ENCODE measurements at places on chromosomes 4 and X.

GRCh38 chr4:178612733-178613132 lies 1170.5 kb upstream of the AGA start:
- DNase-seq = no peak

- DNase-seq = no peak
These were observed 314.1 kb downstream of the BMPR1B start for GRCh38 chr4:95071851-95072250.

DNA sequence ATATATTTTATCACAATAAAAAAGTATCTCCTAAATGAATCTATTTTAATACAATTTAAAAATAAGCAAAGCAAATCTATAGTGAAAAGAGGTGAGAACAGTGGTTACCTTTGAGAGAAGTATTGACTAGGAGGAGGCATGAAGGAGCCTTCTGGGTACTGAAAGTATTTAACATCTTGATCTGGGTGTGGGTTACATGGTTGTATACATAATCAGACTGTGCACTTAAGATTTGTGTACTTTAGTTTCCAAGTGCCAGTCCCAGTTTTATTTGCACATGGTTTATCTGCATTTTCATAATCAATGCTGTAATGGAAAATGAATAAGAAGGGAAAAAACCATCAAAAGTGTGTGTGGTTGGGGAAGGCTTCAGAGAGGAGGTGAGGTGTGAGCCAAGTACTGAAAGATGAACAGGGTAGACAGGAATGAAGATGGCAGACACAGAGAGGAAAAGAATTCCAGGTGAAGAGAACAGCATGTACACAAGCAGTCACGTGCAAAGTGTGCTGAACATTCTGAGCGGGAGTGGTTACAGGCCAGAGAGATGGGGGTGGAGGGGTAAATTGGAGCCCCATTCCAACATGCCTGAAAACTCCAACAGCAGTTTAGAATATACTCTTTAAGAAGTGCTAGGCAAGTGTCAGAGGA lies 14.6 kb downstream of the MAP7D2 start:
- DNase-seq = no peak

GRCh38 chrX:148534291-148534690 lies 33.9 kb downstream of the AFF2 start:
- no peak for DNase-seq

GRCh38 chr4:40264497-40264896 lies 67.7 kb downstream of the RHOH start:
- no peak for DNase-seq

GRCh38 chrX:78831523-78831922 lies 84.0 kb downstream of the LPAR4 start:
- no peak for DNase-seq

DNA sequence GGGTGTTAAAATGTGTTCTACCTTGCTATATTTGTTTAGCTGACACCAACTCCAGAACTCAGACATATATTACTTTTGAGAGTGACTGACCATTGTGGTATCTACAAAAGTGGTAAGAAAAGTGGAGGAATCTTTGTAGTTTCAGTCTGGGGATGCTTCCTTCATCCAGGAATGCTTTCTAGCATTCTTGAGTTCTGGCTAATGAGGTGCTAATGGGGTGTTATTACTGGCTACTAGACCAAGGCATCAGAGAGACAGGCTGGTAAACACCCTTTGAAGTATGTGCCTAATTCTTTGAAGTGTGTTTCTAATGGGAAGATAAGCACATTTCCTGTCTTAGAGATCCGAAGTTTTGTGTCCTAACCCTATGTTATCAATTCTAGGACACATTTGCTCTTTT lies 310.4 kb downstream of the SPRY1 start:
- DNase-seq = no peak

DNA sequence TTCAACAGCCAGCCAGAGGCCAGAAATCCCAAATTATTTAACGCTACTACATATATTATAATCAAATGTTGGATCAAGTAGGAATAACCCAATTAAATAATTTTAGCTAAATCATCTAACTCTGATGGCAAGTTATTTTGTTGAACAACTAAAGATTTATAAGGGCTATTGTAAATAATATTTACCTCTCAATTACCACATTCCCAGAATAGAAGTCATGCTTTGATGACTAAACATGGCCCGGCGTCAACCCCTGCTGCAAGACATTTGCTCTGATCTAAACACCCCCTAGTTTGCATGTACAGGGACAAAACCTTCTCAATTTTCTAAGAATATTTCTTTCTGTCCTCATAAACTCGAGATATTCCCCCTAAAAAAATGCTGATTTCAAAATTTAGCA lies 14.2 kb downstream of the VEGFC start:
- no peak for DNase-seq

GRCh38 chr4:140095694-140096482 lies 58.1 kb downstream of the MAML3 start:
- DNase-seq = no peak

- DNase-seq = no peak
These were observed 175.4 kb downstream of the TBCK start for GRCh38 chr4:106140601-106141000.

- no peak for DNase-seq
These were observed 122.3 kb downstream of the UNC5C start for GRCh38 chr4:95426455-95426854.

DNA sequence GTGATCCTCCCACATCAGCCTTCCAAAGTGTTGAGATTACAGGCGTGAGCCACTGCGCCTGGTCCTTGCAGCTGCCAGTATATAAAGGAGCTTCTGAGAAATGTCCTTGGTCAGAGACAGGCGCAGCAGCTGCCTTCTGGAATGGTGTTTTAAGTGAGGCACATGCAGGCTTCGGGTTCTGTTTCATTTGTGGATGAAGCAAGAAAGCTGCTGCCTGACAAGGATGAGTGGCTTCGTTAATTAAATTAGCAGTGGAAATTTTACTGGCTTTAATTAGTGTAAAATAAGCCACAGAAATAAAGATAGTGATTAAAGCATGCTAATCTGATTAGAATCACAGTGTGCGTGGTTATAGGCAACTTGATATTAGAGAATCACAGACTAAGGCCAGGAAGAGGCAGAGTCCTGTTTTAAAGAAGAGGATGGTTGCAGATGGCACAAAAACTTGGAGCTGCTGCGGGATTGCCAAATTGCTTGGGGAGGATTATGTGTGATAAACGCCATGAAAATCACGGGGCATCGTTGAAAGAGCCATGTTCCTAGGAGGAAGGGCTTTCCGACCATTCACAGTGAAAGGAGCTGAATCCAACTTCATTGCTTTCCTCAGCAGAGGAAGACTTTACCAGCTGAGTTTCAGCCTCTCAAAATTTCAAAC lies 348.4 kb upstream of the FAT1 start:
- DNase-seq = no peak

DNA sequence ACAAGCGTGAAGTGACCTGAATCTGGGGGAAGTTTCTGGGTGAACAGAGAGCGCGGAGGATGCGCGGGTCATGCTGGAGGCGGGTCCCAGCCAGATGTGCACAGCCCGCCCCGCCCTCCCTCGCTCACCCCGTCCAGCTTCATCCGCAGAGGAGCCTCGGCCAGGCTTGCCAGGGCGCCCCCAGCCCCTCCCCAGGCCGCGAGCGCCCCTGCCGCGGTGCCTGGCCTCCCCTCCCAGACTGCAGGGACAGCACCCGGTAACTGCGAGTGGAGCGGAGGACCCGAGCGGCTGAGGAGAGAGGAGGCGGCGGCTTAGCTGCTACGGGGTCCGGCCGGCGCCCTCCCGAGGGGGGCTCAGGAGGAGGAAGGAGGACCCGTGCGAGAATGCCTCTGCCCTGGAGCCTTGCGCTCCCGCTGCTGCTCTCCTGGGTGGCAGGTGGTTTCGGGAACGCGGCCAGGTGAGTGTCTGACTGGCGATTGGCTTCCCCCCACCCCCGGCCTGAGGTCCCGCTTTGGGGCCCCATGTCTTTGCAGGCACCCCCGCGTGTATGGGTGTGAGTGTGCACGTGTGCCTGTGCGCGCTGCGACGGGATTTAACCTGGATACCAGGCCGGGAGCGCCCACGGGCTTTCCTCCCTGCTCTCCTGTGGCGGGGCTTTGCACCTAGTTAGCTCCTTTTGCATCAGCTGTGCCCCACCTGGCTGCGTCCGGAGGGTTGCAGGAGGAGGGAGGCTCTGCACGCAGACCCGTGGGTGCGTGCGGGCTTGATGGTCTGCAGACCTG lies at the start of gene EGFL6:
TSS of gene EGFL6 (plus strand) at position 123 of the 782 bp plus-strand sequence. CDS start at position 384, 261 bp downstream.
- DNase-seq = no peak

GRCh38 chrX:154123241-154124219 lies 20.5 kb upstream of the OPN1LW start:
- no peak for DNase-seq

GRCh38 chr4:52036886-52037530 lies 1.1 kb downstream of the SGCB start:
- DNase-seq = no peak

- DNase-seq = no peak
These were observed 187.3 kb upstream of the CXCL13 start for GRCh38 chr4:77418333-77418732.

GRCh38 chr4:126890383-126890782 lies 742.4 kb upstream of the INTU start:
- DNase-seq = no peak

- no peak for DNase-seq
These were observed 154.5 kb downstream of the GPM6A start for GRCh38 chr4:175657571-175657970.

- no peak for DNase-seq
These were observed 65.0 kb downstream of the SCD5 start for GRCh38 chr4:82733636-82734035.

GRCh38 chr4:138902705-138903104 lies 112.9 kb upstream of the NOCT start:
- no peak for DNase-seq

- DNase-seq = no peak
These were observed 123.2 kb upstream of the FAM9C start for GRCh38 chrX:13167481-13168231.

DNA sequence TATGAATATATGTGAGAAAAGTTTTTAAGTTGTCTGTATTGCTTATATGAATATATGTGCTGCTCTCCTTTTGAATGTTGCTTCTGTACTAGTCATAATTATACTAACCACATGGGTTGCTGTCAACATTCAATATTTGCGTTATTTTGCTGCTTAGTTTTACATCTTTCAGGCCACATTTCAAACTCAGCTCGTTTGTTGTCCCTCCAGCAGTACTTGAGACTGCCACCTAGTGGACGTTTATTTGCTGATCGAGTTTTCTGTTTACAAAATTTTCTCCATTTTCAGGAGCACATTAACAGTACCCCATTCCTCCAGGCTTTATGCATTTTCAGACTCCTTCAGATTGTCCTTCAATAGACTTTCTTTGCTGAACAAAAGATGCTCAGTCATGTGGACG lies 75.8 kb downstream of the NUDT11 start:
- DNase-seq = no peak

DNA sequence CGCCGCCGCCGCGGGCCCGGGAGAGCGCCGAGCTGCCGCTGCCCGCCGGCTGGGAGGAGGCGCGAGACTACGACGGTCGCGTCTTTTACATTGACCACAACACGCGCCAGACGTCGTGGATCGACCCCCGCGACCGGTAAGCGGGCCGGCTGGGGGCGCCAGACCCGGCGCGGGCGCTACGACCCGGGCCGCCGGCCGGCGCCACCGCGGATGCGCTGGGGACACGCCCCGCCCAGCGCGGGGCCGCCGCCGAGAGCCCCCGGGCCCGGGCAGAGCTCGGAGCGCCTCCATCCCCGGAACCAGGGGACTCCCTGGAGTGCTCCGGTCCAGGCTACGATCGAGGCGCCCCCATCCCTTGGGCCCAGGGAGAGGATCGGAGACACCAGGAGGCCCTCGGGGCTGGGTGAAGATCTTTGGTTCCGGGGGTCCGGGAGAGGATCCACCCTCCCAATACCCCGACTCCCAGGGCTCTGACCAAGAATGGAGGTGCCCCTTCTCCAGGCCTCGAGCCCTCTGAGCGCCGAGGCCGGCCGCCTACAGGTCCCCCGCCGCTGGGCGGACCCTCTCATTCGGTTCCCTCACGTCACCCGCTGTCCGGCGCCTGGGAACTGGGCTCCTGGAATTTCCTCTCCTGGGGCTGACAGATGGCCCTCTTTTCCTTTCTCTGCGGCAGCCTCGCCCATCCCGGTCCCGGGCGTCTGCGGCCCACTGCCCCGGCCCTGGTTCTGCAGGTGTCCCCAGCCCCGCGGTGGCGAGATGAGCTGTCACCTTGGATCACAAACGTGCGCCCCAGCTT lies 48.8 kb downstream of the CLDN34 start:
- peak; percentile 77 for DNase-seq

GRCh38 chrX:153773741-153774575 lies 6.9 kb upstream of the SRPK3 start:
- no peak for DNase-seq

GRCh38 chr4:101718810-101719209 lies 71.7 kb upstream of the BANK1 start:
- no peak for DNase-seq

DNA sequence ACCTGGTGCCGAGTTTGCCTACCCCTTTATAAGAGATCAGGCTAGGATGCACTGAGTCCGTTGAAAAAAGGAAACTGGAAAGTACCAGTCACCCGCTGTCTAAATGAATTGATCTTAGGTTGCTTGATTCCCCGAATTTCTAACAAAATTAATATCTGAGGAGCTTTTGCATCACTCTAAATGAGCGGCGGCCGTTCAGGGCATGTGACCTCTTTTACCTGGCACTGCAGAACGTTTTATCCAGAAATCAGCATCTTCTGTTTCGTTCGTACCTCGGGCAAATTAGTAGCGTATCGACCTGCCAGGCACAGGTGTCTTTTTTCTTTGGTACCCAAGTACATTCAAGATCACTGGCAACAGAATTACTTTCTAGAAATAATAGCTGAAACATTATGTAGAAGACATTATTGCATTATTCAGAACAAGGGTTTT lies 876 bp downstream of the KLHL2 start:
- DNase-seq = no peak

DNA sequence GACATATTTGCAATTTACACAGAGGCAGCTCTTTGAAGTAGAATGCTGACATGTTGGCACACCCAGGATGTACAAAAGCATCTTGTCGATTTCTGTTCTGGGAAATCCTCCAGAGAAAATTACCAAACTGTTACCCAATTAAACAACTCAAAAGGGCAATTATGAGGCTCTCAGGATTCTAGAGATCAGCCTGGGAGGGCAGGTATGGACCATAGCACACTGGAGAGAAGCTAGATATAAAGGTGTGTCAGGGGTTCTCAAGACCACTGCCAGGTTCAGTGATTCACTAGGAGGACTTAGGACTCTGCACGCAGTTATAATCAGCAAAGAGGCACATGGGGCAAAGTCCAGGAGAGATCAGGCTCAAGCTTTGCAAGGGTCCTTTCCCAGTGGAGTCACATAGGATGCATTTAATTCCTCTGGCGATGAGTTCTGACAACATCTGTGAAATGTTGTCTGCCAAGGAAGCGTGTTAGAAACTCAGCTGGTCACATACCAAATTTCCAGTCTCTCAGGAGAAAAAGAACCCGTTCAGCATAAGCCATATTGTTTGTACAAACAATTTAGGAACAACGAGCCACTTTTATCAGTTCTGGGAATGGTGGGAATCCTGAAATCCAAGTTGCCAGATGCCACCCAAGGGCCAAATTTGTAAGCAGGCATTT lies 100.8 kb downstream of the SYTL5 start:
- no peak for DNase-seq

- no peak for DNase-seq
These were observed 24.1 kb upstream of the PBDC1 start for GRCh38 chrX:76148753-76149152.

GRCh38 chr4:39865280-39865679 lies 112.4 kb downstream of the PDS5A start:
- DNase-seq = no peak

GRCh38 chr4:113584407-113585150 lies 177.0 kb downstream of the CAMK2D start:
- DNase-seq = no peak

GRCh38 chr4:134537701-134538100 lies 336.1 kb upstream of the PABPC4L start:
- DNase-seq = no peak

- DNase-seq = no peak
These were observed 11.6 kb downstream of the VEGFC start for GRCh38 chr4:176780995-176781738.

All from suprapubic skin (tissue), 4 donors.